Kidney glomerular epithelial cell (primary cell): ENCODE measurements at places on chromosomes 11 and 22.

GRCh38 chr22:27797520-27798391 lies 3.8 kb downstream of the MN1 start:
- no peak for DNase-seq

- DNase-seq, result no peak
Measured at GRCh38 chr11:11982461-11982860, 26.0 kb downstream of the DKK3 start.

GRCh38 chr22:27571463-27572277 lies 229.9 kb downstream of the MN1 start:
- DNase-seq, result no peak

DNA sequence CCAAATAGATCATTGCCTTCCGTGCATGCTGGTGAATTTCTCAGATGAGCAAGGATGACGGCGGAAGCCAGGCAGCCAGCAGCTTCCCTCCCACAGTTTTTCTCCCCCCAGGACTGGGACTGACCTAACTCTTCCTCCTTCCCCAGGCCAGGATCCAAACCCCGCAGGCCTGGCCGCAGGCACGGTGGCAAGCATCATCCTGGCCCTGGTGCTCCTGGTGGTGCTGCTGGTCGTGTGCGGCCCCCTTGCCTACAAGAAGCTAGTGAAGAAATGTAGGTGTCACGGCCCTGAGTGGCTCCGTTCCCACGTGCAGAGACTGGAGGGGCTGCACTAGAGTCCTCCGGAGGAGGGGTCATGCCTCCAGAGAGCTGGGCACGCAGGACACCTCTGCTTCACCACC lies 20.5 kb downstream of the CD5 start:
- DNase-seq, result no peak

- DNase-seq, result no peak
Measured at GRCh38 chr11:47571895-47572294, 6.5 kb downstream of the PTPMT1 start.

DNA sequence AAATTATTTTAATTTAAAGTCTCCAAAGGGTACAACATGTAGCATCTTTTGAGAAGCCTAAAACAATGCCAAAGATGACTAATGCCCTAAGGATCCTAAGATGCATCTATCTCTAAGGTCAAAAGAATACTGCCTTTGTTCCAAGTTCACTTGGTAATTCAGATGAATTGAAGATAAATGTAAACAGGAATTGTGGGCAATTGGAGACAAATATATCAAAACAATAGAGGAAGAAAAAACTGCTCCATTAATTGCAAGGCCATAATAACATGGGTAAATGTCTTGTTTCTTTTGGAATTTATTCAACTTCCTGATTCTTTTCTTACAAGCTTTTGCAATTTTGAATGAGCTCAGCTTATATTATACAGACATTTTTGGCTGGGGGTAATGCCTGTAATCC lies 338.6 kb downstream of the TTC28 start:
- no peak for DNase-seq

- no peak for DNase-seq
Measured at GRCh38 chr11:19907839-19908238, 195.2 kb downstream of the NAV2 start.

DNA sequence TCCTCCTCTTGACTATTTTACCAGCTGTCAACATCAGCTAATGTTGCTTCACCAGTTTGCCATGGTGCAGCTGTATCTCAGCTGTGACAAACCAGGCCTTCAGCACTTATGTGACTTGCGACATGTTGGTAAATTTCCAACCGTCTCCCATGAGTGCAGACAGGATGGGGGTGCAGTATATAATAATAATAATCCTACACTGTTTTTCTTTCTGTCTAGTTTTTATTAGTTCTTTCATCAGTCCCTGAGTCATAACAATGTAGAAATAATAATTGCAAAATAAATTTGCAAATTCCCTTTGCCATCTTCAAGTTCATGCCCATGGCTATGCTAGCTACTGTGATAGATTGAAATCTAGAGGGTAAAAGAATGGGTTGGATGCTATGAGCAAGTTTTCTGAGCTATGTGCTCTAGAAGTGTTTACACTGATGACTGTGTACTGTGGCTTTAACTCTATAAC lies 4.9 kb downstream of the MMP13 start:
- no peak for DNase-seq

DNA sequence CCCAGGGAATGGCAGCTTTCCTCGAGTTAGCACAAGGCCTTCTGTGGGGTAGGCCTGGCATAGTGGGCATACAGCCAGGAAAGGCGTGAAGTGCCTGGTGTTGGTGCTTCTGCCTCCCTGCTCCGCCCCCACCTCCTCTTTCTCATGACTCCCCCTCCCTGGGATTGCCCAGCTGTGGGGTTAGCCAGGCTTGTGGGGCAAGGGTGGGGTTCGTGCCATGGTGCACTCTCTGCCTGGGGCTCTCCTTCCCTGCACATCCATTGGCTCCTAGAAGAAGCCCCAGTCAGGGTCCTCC lies 236.8 kb upstream of the NCAM1 start:
- DNase-seq, result no peak

DNA sequence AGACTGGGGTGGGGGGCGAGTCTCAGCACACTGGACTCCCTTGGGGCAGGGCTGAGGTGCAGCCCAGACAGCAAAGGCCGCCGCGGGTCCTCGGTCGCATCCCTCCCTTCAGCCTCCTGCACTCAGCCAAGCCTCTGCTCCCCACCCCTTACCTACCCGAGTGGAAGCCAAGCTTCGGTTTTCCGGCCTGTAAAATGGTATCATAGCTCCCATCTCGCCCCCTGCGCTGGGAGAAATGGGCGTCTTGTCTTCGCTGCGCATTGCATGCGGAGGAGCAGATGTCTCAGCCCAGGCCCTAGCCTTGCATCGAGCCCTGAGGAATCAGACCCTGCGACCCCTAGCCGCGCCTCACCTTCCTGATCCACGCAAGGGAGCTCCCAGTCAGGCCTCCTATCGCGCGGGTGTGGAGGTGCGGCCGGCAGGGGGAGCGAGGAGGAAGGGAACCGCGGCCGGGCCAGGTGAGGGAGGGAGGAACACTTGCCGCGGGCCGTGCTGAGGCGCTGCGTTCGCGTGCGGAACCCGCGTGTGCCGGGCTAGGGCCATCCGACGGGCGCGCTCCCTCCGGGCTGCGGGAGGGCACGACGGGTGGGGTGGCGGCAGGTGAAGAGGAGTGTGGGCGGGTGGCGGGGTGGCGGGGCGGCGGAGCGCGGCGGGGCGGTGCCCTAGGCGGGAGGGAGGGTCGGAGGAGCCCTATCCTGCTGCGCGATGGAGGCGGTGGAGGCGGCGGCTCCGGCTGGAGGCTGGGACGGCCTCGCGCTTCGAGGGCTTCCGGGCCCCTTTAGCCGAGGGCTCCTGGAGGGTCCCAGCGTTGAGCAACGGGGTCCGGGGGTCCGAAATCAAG lies 4.1 kb upstream of the TBX1 start:
- no peak for DNase-seq

DNA sequence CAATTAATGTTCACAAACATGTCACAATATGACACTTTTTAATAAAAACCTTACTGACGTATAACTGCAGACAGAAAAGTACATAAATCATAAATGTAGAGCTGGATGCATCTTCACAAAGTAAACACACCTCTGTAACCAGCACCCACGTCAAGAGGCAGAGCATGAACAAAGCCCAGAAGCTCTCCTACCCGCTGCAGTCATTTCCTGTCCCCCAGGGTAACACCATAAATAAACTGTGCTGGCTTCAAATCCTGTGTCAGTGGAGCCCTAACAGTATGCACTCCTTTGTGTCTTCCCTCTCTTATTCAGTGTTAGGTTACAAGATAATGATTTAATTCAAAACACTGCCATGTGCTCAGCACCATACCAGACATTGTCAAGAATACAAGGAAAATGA lies 5.7 kb downstream of the SYT13 start:
- no peak for DNase-seq

- no peak for DNase-seq
Measured at GRCh38 chr11:27681664-27682063, 18.6 kb downstream of the BDNF start.

DNA sequence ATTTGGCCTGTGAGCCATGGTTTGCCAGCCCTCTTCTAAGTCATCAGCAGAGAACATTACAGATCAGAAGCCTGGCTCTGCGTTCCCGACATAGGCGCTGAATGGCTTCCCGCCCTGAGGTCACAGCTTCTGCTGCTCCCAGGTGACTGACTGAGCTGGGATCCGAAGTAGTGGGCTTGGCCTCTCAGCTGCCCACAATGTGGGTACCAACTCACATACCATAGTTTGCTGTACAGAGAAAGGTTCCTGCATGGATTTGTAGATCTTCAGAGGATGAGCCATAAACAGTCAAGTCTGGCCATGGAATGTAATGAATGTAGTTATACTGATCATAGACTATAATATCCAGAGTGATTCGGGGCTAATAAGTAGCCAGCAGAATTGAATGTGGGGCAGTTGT lies 42.6 kb downstream of the TEAD1 start:
- DNase-seq, result peak; percentile 38

DNA sequence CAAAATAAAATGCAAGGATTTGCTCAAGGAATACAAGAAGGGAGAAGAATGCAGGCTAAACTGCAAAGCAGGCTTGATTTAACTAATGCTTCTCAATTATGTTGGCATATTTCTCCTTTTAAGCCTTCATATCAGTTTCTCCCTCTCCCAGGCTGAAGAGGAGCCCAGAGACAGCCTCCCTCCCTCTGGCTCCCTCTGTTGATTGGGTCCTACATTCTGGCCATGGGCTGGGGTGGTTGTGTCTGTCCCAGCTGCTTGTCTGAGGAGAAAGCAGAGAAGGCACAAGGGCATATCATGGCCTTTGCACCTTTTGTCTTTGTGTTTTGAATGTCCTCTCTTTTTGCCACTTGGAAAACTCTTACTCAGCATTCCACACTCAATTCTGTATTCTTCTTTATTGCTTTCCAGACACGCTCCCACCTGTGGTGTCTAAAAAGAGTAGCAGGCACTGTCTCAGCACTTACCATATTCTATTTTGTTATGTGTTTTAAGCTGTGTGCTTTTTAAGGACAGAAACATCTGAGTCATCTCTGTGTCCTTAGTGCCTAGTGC lies 77.4 kb downstream of the INSC start:
- no peak for DNase-seq

DNA sequence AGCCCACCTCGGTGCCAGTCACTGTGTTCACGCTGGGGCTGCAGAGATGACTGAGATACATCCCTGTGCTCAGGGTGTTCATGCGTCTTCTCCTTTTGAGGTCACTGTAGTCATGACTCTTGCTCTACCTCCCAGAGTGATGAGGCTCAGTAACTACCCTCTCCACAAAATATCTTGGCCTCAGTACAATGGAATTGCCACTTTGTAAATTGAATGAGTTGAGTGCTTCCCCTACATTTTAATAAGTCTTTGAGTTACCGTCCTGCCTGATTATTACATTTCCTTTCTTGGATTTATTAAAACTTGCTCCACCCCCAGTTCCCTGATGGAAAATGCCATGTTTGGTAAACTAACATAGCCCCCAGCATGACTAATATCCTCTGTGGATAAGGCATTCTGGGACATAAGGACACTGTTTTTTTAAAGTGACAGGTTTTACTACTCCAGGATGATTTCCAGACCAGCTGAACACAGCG lies 15.9 kb downstream of the PRSS23 start:
- DNase-seq, result peak; percentile 32

- no peak for DNase-seq
Measured at GRCh38 chr22:35938226-35938625, 90.4 kb downstream of the RBFOX2 start.

DNA sequence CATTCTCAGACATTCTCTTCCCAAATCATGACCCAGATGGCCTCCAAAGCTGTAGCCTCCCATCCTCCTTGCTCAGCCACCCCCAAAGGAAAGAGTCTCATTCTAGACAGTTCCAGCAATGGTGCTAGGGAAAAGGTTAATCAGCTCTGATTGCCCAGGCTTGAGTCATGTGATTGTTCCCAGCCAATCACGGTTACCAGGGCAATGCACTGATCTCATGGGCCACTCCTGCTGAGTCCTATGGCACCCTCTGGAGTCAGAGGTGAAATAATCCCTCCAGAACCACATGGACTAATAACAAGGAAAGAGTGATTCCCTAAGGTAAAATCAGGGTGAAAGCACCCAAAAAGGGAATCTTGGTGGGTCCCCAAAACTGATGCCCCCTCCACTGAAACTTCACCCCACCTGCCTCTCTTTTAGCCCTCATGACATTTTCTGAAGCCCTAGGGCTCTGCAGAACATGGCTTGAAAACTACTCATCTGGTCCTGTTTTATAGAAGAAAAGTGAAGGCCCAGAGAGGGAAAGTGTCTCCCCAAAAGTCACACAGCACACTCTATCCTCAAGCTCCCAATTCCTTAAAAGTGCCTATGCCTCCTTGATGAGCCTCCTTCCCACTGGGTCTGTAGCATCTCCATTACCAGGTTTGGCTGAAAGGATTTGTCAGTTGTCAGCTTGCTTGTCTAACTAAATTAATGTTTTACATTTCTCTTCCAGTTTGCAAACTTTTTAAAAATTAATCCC lies 203.7 kb downstream of the MN1 start:
- no peak for DNase-seq

DNA sequence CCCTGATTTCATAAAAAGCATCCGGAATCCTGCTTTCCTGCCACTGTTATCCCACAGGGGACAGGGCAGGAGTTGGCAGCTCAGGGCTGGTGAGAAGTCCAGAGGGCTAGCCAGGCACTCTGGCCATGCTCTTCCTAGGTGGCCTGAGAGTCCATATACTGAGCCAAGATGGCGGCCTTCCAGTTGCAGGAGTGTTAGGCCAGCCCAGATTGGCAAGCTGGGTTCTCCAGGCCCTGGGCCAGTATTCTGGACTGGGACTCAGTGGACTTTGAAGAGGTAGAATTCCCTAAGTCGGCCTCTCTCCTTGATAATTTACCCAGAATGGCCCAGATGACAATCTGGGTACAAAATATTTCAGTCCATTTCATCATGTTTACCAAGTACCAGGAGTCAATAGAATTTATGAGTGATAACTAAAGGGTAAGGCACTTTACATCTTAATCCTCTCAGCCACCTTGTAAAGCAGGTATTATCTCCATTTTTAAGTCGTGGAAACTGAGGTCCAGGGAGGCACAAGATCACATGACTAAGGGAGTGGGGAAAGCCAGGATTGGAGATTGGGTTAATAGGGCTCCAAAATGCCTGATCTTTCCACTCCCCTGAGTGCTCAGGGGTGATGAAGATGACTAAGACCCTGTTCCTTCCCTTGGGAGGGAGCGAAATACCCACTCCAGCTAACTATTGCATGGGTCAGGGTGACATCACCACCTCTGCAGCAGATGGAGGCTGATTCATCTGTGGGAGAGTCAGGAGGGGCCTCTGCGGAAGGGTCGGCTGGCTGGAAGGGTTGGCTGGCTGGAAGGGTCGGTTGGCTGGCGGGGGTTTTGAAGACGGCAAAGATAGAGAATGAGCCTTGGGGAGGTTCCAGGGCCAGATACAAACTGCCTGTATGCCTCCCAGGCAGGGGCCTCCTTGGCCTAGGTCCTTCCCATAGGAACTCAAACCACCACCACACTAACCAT lies 1.2 kb upstream of the MICALL1 start:
- peak; percentile 98 for DNase-seq
